Aorta (tissue), 5 donors: ENCODE measurements at places on chromosomes 11 and 22. TPM values are rescaled to one million over a fixed set of nuclear protein-coding genes. Genes with fewer than 3 reads are reported as not detected.

The VPREB1 gene
- not detected for total RNA-seq

DNA sequence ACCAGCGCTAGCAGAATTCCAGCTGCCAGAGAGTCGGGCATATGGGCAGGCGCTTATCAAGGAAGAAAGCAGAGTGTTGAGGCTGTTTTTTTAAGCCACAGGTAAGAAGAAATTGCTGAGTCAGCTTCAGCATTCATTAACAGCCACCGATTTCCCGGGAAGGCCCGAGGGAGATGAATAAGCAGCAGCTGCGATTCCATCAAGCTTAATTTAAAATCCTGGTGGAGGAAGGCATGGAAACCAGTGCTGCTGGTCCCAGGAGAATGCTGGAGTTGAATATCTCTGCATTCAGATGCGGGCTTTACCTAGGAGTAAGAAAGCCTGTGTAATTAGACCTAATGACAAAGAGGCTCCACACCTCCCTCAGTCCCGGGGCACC is 168.8 kb downstream of the BRD1 start:
- DNase-seq = no peak

The CNIH2 gene
- 1.1 TPM for total RNA-seq

The TSSK2 gene
- not detected for total RNA-seq

The PSMA1 gene
- total RNA-seq = 117 TPM

GRCh38 chr11:115238086-115238485 is 266.1 kb downstream of the CADM1 start:
- DNase-seq = no peak

DNA sequence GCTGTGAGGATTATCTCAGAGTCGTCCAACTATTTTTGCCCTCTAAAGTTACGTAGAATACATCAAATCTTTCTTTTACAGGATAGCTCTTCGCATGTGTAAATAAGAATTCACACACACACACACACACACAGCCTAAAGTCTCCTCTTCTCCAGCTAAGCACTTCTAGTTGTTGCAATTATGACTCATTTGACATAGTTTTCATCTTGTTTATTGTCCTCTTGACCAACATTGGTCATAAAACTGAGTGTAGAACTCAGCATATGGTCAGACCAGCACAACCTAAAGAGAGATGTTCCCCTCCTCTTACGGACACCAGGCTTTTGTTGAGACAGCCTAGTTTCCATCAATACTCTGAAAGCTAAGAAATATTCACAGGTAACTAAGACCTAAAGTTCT is 234.2 kb downstream of the BLID start:
- no peak for DNase-seq

DNA sequence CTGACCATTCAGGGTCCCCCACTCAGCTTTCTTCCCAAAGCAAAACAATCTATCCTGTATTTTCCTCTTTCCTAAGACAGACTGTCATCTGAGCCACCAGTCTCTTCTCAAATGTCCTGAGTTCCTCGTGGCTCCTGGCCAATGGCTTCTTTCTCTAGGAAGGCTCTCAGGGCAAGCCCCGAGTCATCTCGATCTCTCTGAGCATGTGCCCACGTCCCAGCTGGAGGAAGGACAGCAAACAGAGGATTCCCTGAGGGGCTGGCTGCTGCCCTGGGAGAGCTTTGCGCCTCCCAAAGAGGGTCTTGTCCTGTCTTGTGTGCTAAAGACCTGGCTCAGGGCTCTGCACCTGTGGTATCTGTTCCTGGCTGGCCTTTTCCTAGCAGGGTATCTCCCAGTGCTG is 8.3 kb downstream of the SLC37A2 start:
- DNase-seq = peak; percentile 73

DNA sequence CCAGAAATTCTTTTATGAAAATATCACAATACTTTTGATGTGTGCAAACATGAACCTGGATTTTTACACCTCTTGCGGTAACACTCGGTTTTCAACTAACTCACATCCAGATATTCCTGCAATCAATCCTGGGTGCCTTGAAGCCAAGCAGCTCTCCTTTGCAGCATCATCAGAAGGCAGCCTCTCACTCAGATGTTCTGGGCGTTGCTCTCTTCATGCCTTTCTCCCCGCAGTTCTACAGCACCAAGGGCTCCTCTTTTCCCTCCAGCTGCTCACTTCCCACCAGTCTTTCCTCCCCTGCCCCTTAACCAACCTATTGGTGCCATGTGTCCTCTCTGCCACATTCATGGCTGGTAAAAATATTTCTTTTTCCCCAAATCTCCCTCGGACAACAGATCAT is 2.9 kb downstream of the FAM181B start:
- DNase-seq = no peak

The INS gene
- 1.9 TPM for total RNA-seq

GRCh38 chr11:12149672-12150225 is 39.4 kb downstream of the MICAL2 start:
- no peak for DNase-seq

DNA sequence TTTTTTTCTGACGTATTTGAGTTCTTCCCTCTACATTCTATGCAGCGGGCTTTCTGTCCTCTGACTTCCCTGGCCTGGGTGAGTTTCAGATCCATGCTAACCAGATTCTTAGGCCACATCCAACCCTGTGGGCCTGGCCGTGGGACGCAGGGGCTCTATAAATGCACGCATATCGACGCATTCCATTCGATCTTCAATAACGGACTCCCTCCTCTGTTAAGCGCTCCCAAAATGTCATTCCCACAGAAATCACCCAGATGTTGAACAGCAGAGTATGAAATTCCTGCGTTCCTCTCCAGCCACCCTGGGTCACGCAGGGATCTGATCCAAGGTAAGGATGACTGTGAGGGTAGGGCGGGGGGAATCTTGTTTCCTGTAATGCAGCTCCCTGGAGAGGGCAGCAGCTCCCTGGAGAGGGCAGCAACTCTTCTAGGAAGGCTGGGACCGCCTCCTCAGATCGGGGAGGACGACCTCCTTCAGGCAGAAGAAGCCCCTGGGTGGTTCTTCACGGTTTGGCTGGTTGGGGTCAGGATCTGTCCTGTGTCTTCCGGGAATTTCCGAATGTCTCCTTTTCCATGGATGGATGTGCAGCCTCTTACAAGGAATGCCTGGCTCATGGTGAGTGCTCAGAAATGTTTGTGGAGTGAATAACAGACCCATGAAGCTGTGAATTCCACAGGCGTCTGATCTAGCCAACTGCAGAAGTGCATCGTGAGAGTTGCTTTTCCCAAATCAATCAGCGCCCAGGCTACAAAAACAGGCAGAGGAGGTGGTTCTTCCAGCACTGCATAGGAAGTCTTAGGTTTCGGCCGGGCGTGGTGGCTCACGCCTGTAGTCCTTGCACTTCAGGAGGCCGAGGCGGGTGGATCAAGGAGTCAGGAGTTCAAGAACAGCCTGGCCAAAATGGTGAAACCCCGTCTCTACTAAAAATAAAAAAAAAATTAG is 12.2 kb downstream of the MRGPRD start:
- peak; percentile 14 for DNase-seq

DNA sequence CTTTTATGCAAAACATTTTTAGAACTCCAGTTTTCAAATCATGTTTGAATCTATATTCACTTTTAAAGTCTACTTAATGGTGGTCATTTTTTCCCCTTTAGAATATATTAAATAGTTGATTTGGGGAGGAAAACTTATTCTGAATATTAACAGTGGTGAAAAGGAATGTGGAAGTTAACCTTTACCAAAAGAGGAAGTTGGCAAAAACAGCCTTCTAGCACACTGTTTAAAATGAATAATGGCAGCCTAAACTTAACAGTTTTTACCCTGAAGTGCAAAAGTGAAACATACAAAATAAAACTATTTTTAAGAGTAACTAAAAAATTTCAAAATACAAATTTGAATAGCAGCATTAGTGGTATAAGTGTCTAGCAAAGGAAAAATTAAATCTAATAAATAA is 86.4 kb downstream of the GRK3 start:
- no peak for DNase-seq

The KCNJ4 gene
- total RNA-seq = not detected

DNA sequence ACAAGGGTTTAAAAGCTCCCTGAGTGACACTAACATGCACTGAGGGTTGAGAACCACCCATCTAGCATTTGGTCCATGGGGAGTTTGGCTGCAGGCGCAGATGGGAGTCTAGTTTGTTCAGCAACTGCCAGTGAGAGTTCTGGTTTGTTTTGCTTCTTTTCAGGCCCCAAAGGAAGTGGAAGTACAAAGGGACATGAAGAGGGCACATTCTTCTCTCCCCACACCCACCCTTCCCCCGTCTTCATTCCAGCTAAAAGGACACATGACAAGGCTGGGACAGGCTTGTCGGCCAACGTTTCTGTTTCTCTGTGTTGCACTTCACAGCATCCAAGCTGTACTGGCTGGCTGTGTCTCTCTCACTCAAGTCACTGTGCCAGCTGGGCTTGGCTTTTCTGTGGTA is 8.2 kb upstream of the ENDOD1 start:
- peak; percentile 68 for DNase-seq

GRCh38 chr22:43957871-43958270 is 2.6 kb downstream of the SAMM50 start:
- DNase-seq = no peak

The NXPE4 gene
- not detected for total RNA-seq

The CST6 gene
- total RNA-seq = 6.6 TPM

The UPK2 gene
- not detected for total RNA-seq

DNA sequence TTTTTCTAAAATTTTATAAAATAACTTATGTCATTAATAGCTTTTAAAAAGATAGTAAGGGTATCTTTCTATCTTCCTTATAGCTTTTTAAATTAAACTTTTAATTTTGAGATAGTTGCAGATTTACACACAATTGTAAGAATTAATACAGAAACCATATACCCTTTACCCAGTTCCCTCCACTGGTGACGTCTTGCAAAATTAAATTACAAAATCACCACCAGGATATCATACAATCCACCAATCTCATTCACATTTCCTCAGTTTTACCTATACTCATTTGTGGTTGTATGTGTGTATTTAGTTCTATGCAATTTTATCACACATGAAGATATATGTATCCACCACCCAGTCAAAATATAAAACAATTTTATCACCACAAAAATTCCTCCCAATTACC is 10.0 kb downstream of the SBF2 start:
- no peak for DNase-seq

GRCh38 chr11:19072464-19072863 is 11.9 kb upstream of the MRGPRX2 start:
- no peak for DNase-seq

The KDELR3 gene
- total RNA-seq = 12.9 TPM
